AG10803 (cell line): ENCODE measurements at places on chromosomes 12 and 14.
A peak's percentile ranks its signal among the peaks of the same experiment; 100 is the strongest.

DNA sequence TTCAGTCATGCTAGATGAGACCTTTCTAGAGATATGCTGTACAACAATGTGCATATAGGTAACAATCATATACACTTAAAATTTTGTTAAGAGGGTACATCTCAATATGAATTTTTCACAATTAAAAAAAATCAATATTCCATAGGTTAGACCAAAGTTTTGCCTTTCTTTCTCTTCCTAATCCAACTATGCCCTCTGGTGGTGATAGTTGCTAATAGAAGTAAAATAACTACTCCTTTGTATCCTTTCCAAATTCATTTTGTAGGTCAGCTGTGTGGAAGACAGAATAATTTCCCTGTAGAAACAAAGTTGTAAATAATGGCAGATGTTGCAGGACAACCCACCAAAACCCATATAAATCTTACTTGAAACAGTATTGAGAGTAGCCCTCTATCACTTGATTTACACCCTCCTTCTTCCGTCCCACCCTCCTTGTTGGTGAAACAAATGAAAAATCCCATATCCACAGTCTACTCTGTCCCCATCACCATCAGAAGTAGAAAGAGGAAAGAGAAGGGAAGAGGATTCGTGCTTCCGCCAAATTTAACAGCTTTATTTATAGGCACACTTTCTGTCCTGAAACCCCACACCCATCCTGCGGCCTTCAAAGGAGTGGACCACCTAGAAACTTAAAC, 34.2 kb upstream of the KICS2 start:
- DNase-seq, result peak; percentile 59

- DNase-seq, result no peak
These were observed 114.3 kb downstream of the NPAS3 start for GRCh38 chr14:33052943-33053342.

- no peak for DNase-seq
These were observed 13.1 kb upstream of the ANKS1B start for GRCh38 chr12:99997806-99998205.

GRCh38 chr14:73287071-73287470, 49.8 kb downstream of the PAPLN start:
- no peak for DNase-seq

- DNase-seq, result no peak
These were observed 36.9 kb downstream of the ZFC3H1 start for GRCh38 chr12:71626768-71627167.

DNA sequence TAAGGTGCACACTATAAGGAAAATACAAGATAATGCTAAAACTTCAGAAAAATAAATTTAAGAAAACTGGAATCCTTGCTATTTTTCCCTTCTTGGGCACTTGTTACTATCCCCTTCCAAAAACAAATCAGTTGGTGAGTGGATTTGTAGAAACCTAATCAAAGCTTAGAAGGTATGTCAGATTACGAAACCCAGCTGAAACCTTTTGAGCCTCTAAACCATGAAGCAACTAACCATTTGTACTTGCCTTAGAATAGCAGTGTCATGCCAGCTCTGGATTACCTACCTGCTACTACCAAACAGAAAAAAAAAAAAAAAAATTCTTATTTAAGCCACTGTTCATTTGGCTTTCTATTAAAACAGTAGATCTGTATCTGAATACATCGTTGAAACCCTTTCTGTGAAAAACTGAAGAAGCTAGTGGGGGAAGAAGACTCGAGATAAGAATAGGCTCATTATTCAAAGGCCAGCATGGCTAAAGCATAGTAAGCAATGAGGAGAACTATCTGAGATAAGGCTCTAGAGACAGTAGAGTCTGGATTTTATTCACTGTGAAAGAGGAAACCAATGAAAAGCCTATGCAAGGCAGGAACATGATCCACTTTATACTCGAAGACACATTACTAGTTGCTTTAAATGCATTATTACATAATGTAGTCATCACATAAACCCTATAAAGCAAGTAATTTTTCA, 30.2 kb downstream of the OSBPL8 start:
- DNase-seq, result peak; percentile 17

GRCh38 chr14:77265561-77266335, 5.3 kb downstream of the NGB start:
- DNase-seq, result no peak

DNA sequence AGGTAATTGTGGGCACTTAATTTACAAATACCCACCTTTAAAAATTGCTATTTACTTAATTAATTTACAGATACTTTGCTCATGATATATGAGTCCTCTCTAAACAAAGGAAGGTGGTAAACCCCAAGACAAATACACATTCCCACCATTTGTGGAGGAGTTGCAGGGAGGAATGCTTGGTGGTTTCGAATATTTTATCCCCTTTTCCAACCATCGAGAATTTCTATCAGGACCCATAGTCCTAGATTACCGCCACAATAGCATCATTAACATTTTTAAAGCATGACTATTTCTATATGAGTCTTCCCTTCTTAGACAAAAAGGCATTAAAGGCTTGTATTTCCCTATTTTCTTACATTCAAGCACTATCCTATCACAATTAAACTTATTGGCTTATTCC, 34.2 kb upstream of the PLEKHA5 start:
- no peak for DNase-seq

DNA sequence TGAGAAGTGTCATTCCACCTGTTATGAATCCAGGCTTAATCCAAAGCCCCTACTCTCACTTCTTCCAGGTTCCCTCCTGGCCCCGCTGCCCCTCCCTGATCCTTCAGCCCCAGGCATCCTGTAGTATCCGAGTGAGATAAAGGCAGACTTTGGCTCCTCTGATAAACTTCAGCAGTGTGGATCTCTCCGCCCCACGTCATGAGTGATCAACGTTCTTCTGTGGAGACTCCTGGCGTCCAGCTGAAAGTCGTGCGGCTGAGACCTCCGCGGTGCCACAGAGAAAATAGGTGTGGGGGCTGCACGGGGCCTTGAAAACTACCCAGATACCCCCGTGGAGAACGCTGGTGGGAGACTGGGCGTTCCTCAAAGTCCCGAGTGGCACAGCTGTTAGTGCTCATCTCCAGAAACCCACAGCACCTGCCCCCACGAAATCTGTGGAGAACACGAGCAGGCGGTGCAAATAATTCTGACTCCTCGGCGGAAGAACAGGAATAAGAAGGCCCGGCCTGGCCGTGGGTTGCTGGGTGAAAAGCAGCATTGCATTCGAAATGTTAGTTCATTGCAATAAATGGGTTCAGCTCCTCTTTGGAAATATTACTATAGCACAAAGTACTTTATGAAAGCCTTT, 180.0 kb upstream of the RGS6 start:
- DNase-seq, result no peak

- no peak for DNase-seq
These were observed 22.7 kb upstream of the TEX22 start for GRCh38 chr14:105375635-105376057.

DNA sequence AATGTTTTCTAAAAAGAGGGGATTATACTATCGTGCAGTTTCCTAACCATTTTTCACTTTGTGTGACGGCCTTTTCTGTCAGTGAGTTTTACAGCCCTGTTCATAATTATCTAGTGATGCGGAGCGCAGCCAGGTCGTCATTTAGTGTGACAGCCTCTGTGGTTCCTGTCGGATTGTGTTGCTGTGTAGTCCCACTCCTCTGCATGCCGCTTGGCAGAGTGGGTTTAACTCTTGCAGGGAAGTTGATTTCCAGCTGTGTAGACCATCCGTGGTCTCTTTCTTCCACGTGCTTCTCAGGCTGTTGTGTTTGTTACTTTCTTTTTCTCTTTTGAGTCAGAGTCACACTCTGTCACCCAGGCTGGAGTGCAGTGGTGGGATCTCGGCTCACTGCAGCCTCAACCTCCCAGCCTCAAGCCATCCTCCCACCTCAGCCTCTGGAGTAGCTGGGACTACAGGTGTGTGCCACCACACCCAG, 8.6 kb downstream of the RAN start:
- no peak for DNase-seq

DNA sequence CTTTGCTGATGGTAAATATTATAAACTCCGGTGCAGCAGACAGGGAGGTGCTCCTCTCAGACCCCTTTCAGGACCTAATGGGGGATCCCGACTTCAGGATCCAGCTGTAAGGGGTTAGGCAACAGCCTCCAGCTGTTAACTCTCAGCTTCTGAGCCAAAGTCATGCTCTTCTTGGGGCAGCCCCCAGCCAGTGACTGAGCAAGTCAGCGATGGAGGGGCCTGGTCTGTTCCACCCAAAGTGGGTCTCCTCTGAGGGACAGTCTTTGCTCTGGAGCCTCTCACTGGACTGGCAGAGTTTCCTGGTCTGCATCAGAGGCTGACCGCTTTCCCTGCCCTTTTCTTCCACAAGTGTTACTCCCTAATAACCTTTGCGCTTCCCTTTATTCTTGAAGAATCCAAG, 184.2 kb upstream of the DIO3 start:
- DNase-seq, result no peak

GRCh38 chr14:99995700-99996356, 69.4 kb upstream of the EVL start:
- DNase-seq, result peak; percentile 50

DNA sequence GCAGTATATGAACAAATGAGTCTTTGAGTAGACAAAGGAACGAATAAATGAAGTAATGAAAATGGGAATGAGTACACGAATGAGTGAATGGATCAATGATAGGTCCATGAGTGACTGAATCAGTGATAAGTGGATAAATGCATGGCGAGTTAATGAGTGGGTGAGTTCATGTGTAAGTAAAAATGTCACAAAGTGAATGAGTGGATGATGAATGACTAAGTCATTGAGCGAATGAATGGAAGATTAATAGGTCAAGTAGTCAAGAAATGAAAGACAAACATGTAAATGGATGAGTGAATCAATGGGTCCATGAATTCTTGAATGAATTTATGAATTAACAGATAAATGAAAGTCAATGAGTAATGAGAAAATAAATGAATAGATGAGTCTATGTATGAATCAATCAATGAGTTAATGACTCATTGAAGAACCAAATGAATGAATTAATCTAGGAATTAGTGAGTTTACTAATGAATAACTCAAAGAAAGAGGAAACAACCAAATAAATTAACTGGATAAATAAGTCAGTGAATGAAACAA, 97.3 kb upstream of the RTL1 start:
- DNase-seq, result no peak

DNA sequence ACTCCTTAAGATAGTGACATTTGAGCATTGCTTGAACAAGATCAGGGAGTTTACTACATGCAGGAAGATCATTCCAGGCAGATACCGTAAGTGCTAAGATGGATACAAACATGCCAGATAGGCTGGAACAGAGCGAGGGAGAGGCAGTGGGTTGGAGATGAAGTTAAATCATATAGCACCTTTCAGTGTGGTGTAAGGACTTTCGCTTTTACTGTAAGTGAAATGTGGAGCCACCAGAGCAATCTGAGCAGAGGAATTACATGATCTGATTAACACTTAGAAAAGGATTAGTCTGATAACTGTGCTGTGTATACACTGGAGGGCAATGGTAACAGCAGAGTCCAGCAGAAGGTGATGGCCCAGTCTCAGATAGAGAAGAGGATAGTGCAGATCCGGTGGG, 163.0 kb upstream of the SSTR1 start:
- no peak for DNase-seq

DNA sequence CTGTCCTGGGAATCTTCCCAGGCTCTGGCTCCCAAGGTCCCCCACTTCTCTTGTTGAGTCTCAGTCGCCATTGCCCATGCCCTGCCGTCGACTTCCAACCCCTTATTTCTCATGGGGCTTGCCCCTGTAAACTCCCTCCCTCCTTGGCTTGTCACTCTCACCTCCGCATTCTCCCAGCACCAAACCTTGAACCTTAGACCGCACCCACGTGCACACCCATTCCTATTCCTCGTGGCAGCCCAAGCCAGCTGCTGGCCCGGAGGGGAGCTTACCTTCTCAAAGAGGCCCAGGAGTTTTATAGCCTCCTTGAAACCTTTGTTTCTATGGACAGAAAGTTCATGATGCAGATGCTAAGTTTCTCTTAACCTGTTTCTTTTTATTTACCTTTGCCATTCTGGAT, 4.6 kb downstream of the JDP2 start:
- no peak for DNase-seq

DNA sequence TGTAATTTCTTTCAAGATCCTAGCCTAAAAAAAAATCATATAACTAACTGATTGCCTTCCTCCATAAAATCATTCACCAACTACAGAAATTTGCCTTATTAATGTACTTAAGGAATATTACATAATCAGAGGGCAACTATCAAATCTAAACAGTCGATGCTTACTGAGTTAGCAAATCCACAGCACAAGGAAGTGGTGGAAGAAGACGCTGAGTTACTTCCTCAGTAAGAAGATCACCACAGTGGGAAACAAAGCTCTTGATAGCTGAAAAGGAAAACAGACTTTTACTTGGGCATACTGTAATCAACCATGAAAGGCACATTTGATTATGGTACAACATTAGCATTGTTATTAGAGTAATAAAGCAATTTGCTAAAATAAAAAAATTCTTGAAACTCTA, 48.7 kb downstream of the HEATR5A start:
- DNase-seq, result no peak
